ENCODE measurements at places on chromosomes 16 and 17.

DNA sequence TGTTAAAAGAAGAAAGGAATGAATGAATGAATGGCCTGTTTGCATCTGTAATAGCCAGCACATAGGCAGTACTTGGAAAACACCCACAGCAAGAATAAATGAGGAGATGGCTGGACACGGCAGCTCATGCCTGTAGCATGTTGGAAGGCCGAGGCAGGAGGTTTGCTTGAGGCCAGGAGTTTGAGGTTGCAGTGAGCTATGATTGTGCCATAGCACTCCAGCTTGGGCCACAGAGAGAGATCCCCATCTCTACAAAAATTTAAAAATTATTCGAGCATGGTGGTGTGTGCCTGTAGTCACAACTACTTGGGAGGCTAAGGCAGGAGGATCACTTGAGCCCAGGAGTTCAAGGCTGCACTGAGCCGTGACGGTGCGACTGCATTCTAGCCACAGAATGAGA is 12.5 kb downstream of the IL4R start:
- DNase-seq, result no peak

GRCh38 chr16:18984435-18985005 is 786 bp downstream of the TMC7 start:
- DNase-seq, result peak; percentile 43

DNA sequence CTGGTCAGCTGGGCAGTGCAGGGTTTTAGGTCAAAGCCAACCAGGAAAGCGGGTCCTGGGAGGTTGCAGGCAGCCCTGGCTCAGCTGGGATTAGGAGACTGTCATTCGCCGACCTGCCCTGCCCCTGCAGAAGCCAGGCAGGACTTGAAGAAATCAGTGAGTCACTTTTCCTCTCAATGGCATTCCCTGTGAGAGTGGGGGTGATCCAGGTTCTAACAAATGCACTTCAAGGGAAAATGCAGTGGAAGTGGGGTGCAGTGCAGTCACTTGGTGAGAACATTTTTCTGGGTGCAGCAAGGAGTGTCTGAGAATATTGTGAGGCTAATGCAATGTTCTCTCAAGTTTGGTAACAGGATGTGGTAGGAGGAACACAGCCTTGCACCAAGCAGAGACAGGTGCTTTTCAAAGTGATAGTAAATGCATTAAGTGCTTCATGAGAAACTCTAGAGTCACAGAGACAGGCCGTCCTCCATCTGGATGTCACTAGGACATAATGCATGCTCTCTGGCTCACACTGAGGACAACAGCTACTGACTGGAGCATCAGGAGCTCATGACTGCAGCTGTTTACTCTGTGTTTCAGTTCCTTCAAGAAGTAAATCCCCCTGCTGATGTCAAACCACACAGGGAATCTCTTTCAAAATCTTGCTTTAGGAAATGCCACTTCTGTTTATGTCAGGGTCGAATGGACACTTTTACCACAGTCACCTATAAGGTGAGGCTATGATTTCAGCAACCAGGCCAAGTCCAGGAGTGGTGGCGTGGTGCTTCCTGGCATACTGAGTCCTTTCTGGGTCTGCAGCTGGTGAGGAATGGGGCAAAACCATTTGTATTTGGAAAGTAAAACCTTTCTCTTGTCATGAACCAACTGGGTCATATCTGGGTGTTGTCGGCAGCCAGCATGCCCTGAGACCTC is 16.7 kb downstream of the CDK5R1 start:
- no peak for DNase-seq

DNA sequence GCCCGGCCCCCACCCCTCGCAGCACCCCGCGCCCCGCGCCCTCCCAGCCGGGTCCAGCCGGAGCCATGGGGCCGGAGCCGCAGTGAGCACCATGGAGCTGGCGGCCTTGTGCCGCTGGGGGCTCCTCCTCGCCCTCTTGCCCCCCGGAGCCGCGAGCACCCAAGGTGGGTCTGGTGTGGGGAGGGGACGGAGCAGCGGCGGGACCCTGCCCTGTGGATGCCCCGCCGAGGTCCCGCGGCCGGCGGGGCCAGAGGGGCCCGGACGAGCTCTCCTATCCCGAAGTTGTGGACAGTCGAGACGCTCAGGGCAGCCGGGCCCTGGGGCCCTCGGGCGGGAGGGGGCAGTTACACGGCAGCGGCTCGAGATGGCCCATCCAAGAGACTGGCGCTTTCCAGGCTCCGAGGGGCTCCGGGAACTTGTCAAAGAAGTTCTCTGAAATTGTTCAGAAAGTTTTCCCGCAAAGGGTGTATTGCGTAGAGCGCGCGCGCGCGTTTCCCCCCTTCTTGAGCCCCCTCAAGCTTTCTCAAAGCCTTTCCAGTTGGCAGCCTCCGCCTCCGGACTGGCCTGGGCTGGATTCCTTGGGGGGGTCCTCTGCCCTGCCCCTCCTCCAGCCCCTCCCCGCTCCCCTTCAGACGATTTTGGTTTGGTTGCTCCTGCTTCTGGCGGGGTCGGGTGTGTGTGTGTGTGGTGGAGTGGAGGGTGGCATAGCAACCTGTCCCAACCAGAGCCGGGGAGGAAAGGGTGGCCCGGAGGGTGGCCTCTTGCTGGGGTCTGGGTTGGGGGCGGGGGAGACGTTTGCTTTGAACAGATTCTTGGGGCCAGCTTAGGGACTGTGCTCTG is 504 bp downstream of the ERBB2 start:
- peak; percentile 26 for DNase-seq

GRCh38 chr17:44760474-44761308 is 1.9 kb downstream of the ADAM11 start:
- no peak for DNase-seq

DNA sequence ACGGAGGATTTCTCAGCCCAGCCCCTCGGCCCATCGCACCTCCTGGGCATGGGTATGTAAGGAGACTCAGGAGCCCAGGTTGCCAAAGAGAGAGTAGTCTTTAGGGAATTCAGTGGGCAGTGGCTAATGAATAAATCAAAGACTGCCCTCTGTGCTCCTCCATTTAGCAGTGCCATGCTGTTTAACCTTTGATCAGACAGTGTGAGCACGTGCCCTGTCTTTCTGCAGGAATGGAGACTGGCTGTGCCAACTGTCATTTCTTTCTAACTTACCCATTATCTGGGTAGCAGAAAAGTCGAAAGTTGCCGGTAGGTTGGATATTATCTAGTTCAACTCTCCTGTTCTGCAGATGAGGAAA is 62.4 kb downstream of the CDRT4 start:
- no peak for DNase-seq

DNA sequence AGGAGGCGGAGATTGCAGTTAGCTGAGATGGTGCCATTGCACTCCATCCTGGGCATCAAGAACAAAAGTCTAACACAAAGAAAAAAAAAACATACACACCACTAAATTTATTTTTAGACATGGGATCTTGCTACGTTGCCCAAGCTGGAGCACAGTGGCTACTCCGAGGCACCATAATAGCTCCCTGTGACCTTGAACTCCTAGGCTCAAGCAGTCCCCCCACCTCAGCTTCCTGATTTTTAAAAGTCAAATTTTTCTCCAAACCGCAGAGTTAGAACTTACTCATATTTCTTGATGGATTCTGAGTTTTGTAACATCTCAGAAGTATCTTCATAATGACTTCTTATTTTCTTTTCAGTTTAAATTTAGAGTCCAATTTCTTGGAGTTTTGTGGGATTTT is 3.4 kb downstream of the CMTM4 start:
- DNase-seq, result no peak

Measured in fibroblast of the aortic adventitia (primary cell).